ENCODE measurements at places on chromosomes 2 and 18.

DNA sequence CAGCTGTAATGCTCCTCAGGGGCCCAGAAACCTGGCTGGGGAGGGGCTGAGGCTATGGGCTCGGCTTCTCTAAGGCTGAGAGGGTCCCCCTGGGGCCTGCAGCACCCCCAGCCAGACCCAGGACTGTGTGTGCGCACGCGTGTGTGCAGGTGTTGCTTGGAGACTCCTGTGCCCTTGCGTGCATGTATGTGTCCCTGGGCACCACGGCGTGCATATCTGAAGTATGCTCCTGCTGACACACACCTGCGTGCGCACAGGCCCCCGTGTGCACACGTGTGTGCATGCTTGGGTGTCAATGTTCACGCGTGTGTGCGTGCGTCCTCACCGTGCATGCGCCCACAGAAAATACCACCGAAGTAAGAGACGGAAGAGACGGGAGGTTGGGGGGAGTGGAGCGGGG, 14.9 kb upstream of the ECEL1 start:
- DNase-seq: peak; percentile 22

DNA sequence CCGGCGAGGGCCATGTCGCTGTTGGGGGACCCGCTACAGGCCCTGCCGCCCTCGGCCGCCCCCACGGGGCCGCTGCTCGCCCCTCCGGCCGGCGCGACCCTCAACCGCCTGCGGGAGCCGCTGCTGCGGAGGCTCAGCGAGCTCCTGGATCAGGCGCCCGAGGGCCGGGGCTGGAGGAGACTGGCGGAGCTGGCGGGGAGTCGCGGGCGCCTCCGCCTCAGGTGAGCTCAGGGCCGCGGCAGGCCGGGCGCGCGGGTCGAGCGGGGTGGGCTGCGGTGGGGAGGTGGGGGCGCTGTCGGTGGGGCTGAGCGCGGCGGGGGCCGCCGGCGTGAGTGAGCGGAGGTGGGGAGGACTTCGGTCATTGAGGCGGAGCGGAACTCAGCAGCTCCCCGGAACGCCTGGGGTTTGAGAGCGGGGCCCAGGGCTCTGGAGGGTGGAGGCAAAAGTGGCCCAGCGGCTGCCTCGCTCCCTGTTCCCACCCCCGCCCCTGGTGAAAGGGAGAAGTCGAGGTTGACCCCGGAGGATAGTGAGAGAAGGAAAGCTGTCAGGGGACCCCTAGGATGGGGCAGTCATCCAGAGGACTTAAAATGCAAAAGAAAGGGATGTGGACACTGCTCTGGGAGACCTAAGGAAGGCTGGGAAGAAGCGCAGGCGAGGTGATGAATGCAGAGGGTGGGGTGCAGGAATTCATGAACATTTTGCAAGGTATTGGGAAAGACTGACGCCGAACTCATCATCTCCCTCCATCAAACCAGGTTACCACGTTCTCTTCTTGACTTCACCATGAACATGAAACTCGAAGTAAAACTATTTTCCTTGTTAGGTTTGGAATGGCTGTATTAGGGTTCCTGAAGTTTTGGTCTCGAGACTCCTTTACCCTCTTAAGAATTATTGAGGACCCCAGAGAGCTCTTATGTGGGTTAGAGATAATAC, 633 bp downstream of the MALT1 start:
- peak; percentile 51 for DNase-seq

GRCh38 chr2:240560084-240560479, at the start of gene DUSP28:
Gene DUSP28, plus strand, starts transcription at chr2:240560357. Its CDS starts 328 bp downstream, at chr2:240560685.
- DNase-seq: peak; percentile 87

DNA sequence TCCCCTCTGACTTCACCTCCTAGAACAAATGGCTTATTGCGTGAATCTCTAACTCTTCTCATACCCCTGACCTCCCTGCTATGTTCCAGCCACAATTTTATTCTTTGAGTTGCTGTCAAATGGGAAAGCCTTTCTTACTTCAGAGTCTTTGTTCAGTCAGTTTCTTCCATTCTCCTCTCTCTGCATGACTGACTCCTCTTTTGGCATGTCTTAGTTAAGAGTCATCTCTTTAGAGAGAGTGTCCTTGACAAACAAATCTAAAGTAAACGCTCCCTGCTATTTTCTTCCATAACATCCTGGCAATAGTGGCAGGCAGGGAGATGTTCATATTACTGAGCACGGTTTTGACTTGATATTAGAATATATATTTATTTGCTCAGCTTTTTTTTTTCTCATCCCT, 170.7 kb upstream of the ERBB4 start:
- no peak for DNase-seq

- DNase-seq: no peak
Observed at GRCh38 chr2:162065767-162066166, 8.2 kb downstream of the DPP4 start.

DNA sequence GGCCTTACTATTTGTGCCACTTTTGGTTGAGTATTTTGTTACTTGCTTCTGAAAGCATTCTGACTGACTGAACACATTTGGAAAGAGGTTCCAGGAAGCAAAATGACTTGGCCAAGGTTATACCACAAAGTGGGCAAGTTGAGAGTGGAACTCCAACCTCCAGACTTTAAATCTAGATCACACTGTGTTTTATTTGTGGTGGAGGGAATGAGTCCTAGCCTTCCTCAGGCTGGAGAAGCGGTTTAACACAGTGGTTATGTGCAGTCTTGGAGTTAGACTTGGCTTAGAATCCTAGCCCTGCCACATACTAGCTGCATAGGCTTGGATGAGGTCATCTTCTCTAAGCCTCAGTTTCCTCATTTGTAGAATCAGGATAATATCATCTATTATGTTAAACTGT, 33.4 kb downstream of the PLEKHM3 start:
- no peak for DNase-seq

GRCh38 chr18:9968081-9968848, 54.4 kb downstream of the VAPA start:
- no peak for DNase-seq

DNA sequence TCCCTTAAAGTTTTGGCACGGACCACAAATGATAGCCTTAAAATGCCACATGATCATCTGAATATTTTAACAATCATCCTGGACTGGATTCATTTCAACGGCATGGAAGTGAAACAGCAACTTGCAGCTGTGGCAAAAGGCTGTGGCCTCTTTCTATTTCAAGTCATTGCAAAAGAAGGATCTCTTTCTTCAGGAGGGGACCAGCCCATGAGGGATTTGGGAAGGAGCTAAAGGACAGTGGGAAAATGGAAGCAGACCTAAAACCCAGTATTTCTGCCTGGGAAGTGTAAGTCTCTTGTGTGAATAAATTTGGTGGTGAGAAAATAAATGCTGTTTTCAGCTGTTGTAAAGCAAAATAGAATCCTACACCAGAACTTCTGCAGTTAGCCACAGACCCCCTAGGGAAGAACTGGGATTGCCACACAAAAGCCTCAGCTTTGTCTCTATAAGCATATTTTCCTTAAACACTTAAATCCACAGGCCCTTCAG, 107.3 kb upstream of the ZFP36L2 start:
- no peak for DNase-seq

GRCh38 chr2:162113776-162114168, 38.3 kb downstream of the GCG start:
- DNase-seq: no peak

GRCh38 chr2:70888923-70889715, 46.6 kb upstream of the ATP6V1B1 start:
- no peak for DNase-seq

DNA sequence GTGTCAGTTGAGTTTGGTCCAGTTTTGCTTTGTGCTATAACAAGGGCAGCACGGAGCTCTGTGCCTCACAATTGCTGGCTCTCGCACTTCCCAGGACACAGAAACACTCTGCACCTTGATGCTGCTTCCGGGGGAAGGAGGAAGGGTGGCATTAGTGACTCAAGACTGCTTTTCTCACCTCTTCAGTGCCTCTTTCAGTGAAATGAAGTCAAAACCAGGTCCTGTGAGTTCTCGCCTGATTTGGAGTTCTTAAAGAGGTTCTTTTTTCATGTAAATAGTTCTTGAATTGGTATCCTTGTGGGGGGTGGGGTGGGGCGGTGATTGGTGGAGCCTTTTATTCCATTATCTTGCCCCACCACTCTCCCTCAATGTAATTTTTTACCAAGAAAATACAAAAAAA, 91.5 kb upstream of the MYT1L start:
- no peak for DNase-seq

- DNase-seq: no peak
Observed at GRCh38 chr2:168639441-168639898, 163.0 kb upstream of the NOSTRIN start.

All from activated CD4-positive, alpha-beta T cell treated with anti-CD3 and anti-CD28 coated beads, Interleukin-2, amount 50 U/mL, for 1 hour (primary cell).